ENCODE measurements at places on chromosomes 3 and 15.

GRCh38 chr3:16899919-16900318 lies 15.2 kb downstream of the PLCL2 start:
- DNase-seq: no peak

DNA sequence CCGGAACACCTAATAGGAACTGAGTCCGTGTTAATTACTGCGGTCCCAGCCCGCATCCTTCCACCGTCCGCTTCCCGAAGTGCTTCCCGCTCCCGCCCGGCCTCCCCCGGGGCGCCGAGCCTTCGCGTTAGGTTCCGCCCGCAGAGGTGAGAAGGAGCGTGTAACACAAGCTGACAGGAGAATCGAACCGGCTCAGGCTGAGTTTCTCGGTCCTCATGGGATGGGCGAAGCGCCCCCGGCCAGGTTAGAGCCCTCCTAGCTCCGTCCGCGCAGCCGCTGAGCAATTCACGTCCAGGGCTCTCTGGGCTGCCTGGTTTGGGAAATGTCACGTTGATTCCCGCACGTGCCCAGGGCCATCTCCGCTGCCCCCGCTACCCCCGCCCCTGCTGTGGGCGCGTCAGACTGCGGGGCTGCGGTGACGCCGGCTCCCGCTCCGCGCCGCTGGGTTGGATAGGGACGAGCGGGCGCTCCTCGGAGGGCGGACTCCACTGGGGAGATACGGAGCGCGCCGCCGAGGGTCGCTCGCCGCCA lies 954 bp downstream of the CLDN11 start:
- no peak for DNase-seq

DNA sequence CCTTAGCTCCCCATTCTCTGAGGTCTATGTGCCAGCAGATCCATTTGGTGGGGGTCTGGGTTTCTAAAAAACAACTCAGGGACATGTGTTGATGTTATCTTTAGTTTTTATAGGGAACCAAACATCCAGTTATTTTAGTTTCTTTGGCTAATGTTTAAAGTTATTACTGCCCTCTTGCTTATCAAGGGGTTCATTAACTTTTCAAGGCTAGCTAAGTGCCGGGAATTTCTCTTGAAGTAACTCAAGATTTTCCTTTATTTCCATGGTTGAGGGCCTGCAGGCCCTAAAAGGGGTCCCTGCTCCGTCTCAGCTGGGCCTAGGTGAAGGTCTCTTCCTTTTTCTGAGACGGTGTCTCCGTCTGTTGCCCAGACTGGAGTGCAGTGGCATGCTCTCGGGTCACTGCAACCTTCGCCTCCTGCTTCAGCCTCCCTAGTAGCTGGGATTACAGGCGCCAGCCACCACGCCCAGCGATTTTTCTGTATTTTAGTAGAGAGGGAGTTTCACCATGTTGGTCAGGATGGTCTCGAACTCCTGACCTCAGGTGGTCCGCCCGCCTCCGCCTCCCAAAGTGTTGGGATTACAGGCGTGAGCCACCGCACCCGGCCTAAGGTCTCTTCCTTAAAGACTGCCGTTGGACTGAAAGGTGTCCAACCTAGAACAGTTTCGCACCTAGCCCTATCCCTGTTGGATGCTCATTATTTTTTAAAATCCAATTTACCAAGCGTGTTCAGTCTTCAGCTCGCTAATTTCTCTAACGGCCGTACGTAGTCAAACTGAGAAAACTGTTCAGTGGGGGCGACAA lies 1.3 kb upstream of the OXSR1 start:
- no peak for DNase-seq

GRCh38 chr3:101273156-101273555 lies 47.2 kb downstream of the IMPG2 start:
- no peak for DNase-seq

- DNase-seq: no peak
Observed at GRCh38 chr3:148026009-148026588, 616.9 kb downstream of the ZIC1 start.

DNA sequence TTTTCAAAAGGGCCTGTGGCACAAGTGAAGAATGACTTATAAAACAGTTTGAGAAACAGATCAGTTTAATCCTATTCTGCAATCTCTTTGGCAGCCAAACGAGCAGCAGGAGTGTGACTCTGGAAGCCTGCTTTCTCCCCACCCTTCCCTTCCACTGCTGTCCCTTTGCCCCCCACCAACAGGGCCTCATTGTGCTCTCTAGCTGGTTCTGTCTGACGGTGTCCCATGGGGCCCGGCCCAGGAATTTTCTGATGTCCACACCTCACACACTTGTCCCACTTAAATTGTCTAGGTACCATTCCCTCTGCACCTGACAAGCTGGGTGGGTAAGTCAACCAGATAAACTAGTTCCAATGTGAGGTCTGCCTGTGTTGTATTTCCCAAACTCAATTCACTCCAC lies 16.4 kb downstream of the SLCO2A1 start:
- no peak for DNase-seq
